ENCODE measurements at places on chromosomes 1 and 21.

DNA sequence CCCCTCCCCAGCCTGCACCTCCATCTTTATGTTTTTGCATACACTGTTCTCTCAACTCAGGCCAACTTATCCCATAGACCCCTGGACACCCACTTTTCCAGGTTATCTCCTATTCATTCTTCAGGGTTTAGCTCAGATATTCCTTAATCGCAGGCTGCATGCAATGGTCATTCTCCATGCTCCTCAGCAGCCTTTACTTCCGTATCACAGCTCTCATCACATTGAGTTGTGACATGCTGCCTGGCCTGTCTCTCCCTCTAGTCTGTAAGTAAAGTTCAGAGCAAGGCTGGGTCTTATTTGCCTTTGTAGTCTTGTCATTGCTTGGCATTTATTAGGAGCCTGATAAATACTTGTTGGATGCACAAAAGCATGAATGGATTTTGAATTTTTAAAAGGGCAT, 6.9 kb downstream of the DNAJC6 start:
- DNase-seq, result no peak

- no peak for DNase-seq
Observed at GRCh38 chr1:15262706-15263105, 15.7 kb downstream of the FHAD1 start.

DNA sequence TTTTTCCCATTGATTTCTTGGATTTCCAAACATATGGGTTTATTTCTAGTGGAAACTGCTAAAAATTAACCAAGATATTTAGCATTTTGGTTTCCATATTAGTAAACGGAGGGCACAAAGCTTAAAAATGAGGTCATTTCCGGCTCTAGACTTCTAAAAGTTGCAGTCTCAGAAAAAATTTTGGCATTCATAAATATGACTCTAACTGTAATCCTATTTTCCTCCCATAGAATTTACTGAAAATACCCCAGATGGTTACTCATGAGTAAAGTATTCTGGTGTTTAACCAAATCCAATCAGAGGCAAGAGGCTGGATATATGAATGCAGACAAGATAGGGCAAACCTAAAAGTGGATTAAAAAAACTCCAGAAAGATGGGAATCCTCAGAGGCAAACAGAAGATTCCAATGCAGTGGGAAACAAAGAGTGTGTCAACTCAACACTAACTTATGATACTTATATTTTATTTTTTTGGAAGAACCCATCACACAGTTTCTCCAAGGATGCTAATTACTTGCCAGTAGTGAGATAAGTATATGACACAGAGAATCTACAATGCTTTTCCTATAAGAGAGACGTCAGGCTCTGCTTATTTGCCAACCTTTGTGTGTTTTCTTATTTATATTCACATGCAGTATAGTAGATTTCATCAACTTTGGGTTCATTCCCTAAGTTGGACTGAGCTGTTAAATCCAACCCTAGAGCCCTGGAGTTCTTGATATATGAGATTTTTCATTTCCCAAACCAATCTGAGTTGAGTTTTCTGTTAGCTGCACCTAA, 90.1 kb upstream of the BCL10 start:
- DNase-seq, result no peak

DNA sequence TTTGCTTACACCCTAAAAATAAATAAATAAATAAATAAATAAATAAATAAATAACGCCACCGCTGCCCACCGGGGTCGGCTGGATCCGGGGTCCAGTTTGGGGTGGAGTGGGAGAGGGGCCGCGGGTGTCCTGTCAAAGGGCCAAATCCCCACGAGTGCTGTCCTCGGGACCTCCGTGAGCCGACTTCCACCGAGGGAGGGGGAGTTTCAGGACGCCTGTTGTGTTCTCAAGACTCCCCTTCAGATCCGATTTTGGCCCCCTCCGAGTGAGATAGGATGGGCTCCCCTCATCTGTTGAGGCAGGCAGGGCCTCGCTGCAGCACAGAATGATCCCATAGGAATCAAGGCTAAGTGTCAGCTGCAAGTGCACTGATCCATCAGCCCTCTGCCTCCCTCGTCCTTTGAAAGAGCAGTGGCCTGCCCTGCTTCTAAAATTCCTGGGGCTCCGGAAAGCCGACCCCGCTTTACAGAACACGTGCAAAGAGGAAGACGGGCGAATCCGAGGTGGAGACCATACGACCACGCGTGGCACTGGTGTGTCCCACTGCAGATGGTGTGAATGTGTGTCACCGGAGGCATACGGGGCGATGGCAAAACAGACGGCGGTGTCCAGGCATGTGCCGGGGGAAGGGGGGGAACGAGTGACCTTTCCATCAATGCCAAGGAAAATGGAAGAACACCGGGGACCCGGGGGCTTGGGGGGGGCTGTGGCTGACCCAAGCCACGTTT, 3880.5 kb downstream of the SRGAP2C start:
- DNase-seq, result no peak

- DNase-seq, result no peak
Observed at GRCh38 chr1:83766241-83766691, 232.7 kb downstream of the TTLL7 start.

GRCh38 chr1:53198241-53198651, 1.6 kb downstream of the CPT2 start:
- no peak for DNase-seq

DNA sequence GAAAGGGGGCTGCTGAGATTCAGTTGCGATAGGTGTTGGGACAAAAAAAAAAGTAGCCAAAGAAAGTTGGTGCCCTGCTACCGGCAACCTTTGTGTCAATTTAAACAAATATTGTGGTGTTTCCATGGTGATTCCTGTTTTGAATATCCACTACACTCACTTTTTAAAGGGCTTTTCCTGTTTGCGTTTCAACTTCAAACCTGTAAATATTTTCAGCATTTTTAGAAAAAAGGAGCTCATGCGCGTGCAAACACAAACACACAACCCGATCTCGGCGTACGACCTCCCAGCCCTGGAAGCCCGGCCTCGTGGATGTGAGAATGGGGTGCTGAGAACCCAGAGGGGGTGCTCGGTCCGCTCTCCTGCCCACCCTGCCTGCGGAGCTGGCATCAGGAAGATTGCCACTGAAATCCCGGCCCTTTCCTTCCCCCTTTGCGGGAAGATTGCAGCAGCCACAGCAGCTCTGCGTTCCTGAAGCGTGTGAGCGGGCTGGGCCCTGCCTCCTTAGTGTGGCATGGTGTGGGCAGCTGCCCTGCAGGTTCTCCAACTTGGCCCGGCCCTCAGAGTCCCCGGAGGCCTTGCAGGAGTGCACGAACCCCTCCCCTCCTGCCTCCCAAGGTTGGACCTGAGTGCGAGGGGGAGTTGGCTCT, 34.8 kb downstream of the CASZ1 start:
- DNase-seq, result no peak

DNA sequence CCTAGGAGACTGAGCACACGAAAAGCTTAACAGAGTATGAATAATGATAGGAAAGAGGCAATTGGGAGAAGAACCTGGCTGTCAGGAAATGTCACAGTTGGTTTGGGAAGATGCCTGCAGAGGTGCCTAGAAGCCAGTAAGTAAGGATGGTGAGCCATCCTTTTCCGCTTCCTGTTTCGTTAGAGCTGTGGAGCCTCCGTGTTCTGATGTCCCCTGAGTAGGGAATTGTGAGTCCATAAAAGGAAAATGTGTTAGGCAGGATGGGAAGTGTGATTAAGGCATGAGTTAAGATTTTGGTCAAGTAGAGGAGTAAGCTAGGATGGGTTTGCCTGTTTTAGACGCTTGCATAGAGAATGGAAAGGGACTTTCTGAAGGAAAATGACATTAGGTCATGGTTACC, 9.0 kb downstream of the CLIC4 start:
- DNase-seq, result no peak

GRCh38 chr1:219555031-219555692, 57.7 kb downstream of the ZC3H11B start:
- no peak for DNase-seq

- DNase-seq, result no peak
Observed at GRCh38 chr1:177569476-177569875, 398.7 kb downstream of the BRINP2 start.

DNA sequence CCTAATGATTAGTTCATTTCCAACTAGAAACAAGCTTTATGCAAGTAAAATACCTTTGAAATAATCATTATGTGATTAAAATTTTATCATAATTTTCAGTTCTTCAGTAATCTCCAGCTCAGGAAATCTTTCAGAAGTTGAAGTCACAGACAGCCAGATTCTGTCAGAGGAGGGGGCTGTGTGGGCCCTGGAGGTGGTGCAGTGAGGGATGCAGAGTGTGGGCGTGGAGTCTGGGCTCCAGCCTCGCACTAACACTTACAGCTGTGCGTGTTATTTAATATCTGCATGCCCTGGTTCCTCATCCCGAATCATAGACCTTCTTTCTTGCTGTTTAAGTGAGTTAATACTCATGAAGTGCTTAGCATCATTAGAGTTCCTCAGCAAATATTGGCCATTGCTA, 23.9 kb downstream of the WDR64 start:
- no peak for DNase-seq

Data from NCI-H1417 (cell line).